ENCODE measurements at places on chromosomes 12 and 14.

GRCh38 chr12:998020-998874, 7.2 kb downstream of the ERC1 start:
- DNase-seq, result no peak

GRCh38 chr12:75116646-75117198, 92.9 kb downstream of the KCNC2 start:
- no peak for DNase-seq

DNA sequence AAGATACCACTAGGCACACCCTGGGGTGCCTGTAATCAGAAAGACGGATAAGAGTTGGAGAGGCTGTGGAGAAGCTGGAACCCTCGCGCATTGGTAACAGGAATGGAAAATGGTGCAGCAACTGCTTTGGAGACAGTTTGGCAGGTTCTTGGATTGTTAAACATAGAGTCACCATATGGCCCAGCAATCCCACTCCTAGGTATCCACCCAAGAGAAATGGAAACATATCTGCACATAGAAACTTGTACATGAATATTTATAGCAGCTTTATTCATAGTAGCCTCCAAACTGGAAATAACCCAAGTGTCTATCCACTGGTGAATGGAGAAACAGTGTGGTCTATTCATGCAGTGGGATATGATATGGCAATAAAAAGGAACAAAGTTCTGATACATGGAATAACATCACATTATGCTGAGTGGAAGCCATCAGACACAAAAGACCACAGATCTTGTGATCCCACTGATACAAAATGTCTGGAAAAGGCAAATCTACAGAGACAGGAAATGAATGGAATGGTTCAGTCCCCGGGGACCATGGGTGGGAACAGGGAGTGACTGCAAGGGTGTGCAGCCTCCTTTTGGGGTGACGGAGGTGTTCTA, 45.4 kb downstream of the JAG2 start:
- DNase-seq, result no peak

- DNase-seq, result no peak
Measured at GRCh38 chr12:79689061-79689476, 1.7 kb downstream of the PAWR start.

DNA sequence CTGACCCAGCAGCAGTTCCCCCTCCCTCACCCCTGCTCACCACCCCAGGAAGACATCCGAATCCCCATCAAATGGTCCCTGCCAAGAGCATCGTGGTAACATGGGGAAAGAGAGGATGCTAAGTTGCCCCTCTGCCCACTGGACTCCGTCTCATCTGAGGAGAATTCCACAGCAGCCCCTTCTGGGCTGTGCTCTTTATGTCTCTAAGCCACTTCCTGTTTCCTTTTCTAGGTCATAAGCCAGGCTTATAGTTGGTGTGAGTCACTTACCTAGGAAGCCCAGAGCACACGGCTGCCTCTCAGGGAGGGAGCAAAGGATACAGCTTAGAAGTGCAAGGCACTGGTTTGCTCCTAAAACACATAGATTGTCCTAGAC, 76.0 kb downstream of the VCPKMT start:
- no peak for DNase-seq

Measured in NCI-H1417 treated with DMSO at 0.1 percent for 48 hours (cell line).